T-helper 22 cell (primary cell): ENCODE measurements at places on chromosomes 1 and 21.

GRCh38 chr1:169892927-169893644 lies 610 bp downstream of the SCYL3 start:
- no peak for DNase-seq

DNA sequence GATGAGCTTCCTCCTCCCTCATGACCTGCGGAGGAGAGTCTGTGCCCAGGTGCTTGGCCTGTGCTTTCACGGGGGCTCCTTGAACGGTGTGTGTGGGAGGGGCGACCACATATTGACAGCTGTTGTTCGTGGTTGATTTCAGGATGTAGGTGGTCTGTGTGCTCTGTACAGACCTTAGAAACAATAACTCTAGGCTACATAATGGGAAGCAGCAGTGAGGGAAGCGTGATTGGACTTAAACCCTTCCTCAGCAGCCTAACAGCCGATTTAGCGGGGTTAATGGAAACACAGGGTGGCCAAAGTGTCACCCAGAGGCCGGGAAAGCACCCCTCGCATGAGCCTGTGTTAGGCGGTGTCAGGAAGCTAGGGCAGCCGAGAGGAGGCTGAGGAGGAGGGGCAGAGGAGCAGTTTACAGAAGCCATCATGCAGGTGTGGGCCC lies 56.0 kb downstream of the TBCE start:
- DNase-seq, result no peak

DNA sequence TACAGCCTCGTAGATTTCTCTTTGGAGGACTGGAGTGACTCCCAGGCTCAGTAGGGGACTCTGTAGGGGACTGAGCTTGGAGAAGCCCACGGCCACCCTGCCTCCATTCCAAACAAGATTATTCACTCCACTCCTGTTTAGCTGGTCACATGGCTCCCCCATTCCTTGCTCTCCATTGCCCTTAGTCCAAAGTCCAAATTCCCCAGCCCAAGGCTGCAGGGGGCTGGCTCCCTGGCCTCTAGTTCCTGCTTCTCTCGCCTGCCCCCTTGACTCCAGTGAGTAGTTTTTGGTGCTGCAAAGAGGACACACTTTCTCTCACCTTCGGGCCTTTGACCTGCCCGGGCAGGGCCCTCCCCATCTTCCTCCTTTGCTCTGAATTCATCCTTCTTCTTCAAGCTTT lies 403.3 kb downstream of the KIF26B start:
- DNase-seq, result no peak

DNA sequence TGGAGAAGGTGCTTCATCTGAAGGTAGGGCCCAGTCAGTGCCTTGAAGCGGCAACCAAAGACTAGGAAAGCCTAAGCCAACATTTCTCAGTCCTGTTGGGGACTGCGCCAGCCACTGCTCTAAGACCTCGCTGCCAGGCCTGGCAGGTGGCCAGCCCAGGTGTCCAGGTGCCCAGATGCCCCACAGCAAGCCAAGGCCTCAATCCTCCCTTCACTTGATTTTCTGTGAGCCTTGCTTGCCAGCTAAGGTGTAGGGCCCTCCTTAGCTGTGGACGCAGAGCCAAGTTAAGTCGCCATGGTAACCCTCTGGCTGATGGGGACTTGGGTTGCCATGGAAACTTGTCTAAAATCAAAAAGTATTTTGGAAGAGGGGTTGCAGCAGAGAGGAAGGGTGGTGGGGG lies 135.0 kb downstream of the NAV1 start:
- no peak for DNase-seq

DNA sequence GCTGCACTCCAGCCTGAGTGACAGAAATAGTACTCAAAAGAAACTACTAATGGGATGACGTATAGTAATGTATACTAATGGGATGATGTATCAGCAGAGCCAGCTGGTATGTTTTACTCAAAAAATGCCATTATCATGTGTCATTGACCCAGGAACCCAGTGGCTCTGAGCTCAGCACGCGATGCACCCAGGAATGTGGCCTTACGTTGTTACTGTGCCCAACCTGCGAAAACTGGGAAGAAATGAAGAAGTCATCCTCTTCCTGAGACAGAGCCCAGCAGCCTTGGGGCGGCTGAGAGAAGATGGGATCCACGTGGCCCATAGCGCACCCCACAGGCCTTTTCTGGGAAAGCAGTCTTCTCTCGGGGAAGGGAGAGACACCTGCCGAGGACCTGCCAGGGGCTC lies 8.8 kb downstream of the UBE2J2 start:
- DNase-seq, result no peak

DNA sequence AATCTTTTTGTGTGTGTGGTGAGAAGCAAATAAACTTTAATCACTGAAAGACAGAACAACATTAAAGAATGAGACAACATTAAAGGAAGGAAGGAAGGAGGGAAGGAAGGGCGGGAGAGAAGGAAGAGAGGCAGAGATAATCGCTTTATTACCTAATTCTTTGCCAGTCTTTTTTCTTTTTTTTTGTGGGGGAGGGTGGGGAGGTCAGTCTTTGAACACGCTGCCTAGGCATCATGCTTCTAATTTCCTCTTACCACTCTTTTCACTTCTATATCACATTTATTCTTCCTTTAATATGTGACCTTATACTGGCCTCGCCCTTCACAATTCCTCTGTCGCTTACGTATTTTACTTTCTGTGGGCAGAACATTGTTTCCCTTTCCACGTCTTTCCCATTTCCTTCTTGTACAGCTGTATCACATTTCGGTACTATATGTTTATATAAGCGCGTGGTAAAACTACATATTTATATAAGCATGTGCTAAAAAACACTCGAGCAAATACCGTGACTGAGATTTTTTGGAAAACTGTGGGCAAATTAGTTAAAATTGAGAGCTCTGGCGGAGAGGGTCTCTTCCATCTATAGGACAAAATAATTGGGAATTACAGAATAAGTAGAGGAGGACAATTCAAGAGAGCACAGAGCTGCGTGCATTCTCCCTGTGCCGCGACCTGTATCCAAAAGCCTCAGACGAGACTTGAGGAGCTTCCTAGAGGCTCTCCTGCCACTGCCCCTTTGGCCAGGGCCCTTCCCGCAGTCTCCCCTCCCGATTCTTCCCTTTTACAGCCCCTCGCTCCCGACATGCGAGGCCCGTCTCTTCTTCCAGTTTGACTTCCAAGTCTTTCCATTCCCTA lies 823 bp upstream of the PRKAA2 start:
- no peak for DNase-seq

GRCh38 chr1:147849098-147849895 lies 53.3 kb upstream of the GJA8 start:
- no peak for DNase-seq

DNA sequence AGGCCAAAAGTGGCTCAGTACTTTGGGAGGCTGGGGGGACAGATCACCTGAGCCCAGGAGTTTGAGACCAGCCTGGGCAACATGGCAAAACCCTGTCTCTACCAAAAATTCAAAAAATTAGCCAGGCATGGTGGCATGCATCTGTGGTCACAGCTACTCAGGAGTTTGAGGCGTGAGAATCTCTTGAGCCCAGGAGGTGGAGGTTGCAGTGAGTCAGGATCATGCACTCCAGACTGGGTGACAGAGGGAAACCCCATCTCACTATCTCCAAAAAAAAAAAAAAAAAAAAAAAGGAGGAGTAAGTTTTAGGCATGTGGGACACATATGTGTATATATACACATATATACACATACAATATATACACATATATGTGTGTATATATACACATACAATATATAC lies 165.3 kb upstream of the DPYD start:
- no peak for DNase-seq

DNA sequence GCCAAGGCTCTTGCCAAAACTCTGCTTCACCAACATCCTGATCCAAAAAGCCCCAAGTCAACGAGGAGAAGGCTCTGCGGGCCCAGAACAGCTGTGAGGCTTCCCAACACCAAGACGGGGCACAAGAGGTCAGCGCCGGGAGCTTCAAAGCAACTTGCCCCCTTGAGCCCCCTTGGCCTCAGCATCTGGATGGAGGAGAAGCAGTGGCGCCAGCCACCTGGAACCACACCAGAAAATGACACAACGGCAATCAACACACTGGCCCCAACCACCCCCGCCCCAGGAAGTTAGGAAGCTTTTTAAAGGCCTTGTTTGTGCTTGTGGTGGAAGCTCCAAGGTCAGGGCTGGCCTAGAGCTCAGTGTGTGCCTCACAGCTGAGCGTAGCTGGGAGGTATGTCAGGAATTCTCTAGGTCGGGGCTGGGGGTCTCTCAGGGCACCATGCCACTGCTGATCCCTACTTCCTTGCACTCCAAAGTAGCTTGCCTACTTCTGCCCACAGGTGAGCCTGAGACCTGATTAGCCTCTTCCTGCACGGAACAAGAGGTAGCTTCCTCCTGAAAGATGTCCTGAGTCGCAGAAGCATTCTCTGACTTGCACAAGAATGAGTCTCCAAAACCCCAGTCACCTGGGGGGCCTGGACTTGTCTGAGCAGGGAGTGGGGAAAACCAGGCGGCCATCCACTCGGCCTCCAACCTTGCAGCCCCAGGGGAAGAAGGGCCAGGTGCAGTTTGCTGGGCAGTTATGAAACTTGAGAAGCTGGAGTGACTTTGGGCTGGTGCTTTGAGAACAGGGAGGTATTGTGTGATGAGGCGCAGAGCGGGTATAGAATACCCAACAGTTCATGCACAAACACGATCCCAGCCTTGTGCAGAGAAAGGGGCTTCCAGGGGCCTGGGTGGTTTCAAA lies 9.7 kb upstream of the SRP9 start:
- no peak for DNase-seq

GRCh38 chr1:89942014-89942413 lies 52.9 kb upstream of the ZNF326 start:
- DNase-seq, result no peak

DNA sequence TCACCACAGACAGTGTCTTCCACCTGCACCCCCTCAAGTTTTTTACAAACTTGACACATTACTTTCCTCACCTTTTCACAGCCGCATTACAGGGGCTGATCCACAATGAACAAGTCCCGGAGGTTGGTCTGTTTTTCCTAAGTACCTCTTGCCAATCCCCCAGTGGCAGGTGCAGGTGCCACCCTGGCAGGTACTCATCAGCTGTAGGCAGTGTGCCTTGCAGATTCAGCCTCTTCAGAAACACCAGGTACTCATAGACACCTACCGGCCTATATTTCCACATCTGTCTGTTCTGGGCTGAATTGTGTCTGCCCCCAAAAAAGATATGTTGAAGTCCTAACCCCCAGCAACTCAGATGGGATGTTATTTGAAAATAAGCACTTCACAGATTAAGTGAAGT lies 81.4 kb upstream of the CNIH3 start:
- no peak for DNase-seq

GRCh38 chr21:31216206-31216605 lies 127.9 kb downstream of the TIAM1 start:
- DNase-seq, result no peak

- no peak for DNase-seq
Measured at GRCh38 chr1:160046494-160047110, 14.8 kb upstream of the PIGM start.

- no peak for DNase-seq
Measured at GRCh38 chr1:45979778-45980176, 152.7 kb downstream of the PIK3R3 start.

DNA sequence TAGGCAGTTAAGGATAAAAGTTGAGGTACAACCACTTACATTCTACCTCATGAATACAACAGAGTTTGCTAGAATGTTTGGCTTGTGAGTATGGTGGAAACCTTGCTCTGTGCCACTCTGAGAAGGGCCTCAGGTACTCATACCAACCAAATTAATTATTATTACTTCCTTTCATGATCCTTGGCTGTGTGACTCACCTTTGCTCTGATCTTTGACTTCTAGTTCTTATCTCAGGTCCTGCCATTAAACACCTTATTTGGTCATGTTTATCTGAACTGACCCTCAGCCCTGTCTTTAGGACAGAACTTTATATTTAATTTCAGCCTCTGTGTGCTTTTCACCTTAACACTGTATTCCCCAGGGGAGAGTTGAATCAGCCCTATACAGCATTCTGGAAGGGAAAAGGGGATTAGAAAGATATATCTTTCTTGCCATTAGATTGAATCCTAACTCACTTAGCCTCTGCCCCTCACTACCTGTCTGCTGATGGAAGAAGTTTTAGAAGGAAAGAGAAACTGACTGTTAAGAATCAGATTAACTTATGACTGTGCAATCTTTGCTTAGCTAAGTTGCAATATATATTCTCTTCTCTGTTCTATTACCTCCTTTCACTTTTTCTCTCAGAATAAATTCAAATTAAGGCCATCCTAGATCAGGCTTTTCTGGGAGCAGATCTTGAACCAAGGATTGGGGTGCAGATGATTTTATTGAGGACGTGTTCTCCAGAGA lies 260.4 kb upstream of the DPYD start:
- no peak for DNase-seq

DNA sequence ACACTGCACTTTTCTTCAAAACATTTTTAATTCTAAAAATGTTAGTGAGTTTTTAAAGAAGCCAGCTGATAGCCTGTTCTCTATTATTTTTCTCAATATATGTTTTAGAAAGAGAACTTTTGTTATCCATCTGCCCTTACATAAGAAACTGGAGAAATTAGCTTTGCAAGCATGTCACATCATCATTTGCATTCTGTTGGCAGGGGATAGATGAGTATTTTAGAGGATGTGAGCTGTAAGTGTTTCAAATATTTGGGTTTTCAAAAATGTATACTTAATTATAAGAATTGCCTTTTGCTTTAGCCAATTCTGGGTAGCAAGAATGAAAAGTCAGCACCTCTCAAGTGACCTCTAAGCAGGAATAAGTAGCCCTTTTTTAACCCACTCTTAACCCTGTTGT lies 7.4 kb downstream of the NFIA start:
- DNase-seq, result no peak

GRCh38 chr1:55937840-55938375 lies 641.5 kb downstream of the PLPP3 start:
- no peak for DNase-seq

DNA sequence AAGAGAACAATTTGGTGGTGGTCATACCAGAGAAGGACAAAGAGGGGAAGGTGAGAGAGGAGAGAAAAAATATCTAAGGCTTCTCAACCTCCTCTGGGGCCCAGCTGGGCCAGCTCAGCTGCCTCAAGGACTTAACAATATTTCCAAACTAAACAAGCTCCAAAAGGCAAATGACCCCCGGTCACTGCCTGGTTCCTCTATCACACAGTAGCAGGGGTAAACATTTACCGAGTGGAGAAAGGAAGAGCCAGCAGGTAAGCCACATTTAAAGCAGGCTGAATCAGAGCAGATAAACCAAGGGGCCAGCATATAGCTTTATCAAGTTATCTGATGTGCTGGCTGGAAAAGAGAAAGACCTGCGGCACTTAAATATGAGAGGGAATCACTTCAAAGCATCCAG lies 102.1 kb downstream of the KCND3 start:
- no peak for DNase-seq

GRCh38 chr1:153789478-153790034 lies 14.3 kb downstream of the SLC27A3 start:
- DNase-seq, result no peak

GRCh38 chr21:16402752-16403151 lies 673.0 kb downstream of the USP25 start:
- DNase-seq, result no peak

GRCh38 chr1:53377438-53377841 lies 49.6 kb upstream of the LRP8 start:
- DNase-seq, result no peak
